ENCODE measurements at places on chromosomes 11 and 22. TPM values are rescaled to one million over a fixed set of nuclear protein-coding genes. Genes with fewer than 3 reads are reported as not detected.
A peak's percentile ranks its signal among the peaks of the same experiment; 100 is the strongest.

- DNase-seq = no peak
These were observed 17.1 kb upstream of the SYTL2 start for GRCh38 chr11:85827748-85828639.

DNA sequence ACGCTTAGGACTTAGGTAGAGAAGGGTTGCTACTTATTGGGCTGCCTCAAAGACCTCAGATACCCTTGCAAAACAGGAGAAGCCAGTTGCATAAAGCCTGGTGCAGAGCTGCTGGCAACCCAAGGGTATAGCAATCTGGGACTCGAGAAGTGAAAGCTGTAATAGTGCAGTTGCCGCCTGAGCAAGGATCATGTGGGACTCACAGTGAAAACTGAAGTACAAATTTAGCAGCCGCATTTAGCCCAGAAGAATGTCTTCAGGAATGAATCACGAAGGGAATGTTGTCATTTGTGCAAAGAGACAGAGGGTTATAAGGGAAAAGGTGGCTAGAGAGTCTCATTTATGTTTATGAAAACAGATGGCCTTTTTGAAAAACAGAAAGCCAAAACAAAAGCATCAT, 267.2 kb downstream of the TENM4 start:
- DNase-seq = no peak

ARAP1 gene
- 20.0 TPM for total RNA-seq

- no peak for DNase-seq
These were observed 585 bp upstream of the NADSYN1 start for GRCh38 chr11:71452199-71453036.

DNA sequence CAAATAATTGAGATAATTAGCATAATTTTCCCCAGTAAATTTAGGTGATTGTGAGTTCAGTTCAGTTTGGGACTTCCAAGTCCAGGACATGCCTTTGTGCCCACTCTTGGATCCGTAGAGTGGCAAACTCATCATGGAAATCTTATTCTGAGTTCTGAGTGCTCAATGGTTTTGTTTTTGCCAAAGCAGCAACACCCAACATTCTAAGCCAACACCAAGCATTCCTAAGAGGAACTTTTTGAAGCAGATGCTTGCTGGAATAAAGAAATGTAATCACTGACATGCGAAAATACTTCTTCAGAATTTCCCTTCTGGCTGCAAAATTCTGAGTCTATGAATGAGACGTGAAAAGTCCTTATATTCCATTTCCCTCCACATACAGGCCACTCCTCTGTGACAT, 10.4 kb downstream of the MMP27 start:
- no peak for DNase-seq

DNA sequence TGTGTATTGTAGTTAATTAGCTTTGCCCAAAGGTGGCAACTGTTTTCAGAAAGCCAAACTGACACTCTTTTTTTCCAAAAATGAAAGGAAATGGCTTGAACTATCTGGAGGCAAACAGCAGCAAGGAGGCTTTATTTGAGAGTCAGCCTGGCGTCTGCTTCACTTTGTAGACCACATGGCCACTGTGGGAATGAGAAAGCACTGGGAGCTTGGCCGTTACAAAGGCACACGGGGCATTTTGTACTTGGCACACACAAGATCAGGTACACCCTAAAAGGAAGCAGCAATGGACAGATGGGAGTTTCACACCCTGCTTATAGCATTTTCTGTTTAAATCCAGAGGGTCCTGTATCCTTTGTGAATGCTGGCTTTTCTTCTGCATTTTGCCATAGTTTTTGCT, 126.3 kb downstream of the MPPED2 start:
- no peak for DNase-seq

OR6T1 gene
- total RNA-seq = not detected

TSGA10IP gene
- total RNA-seq = not detected

C11orf97 gene
- total RNA-seq = not detected

DNA sequence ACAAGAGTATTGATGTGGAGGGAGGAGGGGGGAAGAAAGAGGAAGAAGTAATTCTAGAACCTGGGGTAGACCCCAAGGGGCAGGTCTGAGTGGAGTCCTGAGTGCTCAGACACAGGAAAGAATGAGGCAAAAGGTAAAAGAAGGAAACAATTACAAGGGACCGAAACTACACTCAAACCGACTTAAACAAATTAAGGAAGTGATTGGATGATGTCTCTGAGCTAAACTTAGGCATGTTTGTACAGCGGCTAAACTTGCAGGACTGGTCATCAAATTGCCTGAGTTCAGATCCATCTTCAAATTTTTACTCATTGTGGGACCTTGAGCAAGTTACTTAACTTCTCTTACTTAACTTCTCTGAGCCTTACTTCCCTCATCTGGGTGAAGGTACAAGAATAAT, 86.3 kb upstream of the LRRC55 start:
- no peak for DNase-seq

- DNase-seq = no peak
These were observed 2.9 kb upstream of the FOSL1 start for GRCh38 chr11:65903068-65903481.

- DNase-seq = peak; percentile 44
These were observed 35.2 kb downstream of the PPP2R1B start for GRCh38 chr11:111730871-111731591.

GRCh38 chr22:48797731-48798130, 1029.9 kb downstream of the BRD1 start:
- DNase-seq = no peak

- no peak for DNase-seq
These were observed 1280.6 kb upstream of the CNTN5 start for GRCh38 chr11:97739932-97740800.

- no peak for DNase-seq
These were observed 20.8 kb upstream of the PEX26 start for GRCh38 chr22:18056807-18057474.

RAG2 gene
- total RNA-seq = not detected

DNA sequence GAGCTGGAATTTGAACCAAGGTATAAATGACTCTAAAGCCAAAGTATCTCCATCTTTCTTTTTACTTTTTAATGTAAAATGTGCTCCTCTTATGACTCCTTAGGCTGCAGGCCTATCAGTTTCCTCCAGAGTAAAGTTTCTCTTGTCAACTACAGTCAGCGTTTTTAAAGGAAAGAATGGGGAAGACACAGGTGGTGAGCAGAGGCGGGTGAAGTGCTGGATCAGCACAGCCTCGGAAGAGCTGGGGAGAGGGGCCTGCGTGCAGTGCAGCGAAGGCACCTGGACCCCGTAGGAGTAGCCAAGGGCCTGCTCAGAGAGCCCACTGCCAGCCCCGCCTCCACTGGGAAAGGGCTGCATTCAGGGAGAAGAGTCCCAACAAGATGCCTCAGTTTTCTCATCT, 48.8 kb upstream of the ALX4 start:
- DNase-seq = no peak

GRCh38 chr11:6475936-6476335, 2.2 kb upstream of the TRIM3 start:
- DNase-seq = no peak

- peak; percentile 36 for DNase-seq
These were observed 154.9 kb downstream of the TRPC6 start for GRCh38 chr11:101428918-101429317.

- DNase-seq = no peak
These were observed 4.8 kb downstream of the PIM3 start for GRCh38 chr22:49965091-49966040.

GRCh38 chr11:75767228-75767572, 1.4 kb upstream of the DGAT2 start:
- no peak for DNase-seq

CELSR1 gene
- 7.0 TPM for total RNA-seq

TMEM135 gene
- total RNA-seq = 18.5 TPM

HBG2 gene
- total RNA-seq = not detected

OR52N4 gene
- not detected for total RNA-seq

DNA sequence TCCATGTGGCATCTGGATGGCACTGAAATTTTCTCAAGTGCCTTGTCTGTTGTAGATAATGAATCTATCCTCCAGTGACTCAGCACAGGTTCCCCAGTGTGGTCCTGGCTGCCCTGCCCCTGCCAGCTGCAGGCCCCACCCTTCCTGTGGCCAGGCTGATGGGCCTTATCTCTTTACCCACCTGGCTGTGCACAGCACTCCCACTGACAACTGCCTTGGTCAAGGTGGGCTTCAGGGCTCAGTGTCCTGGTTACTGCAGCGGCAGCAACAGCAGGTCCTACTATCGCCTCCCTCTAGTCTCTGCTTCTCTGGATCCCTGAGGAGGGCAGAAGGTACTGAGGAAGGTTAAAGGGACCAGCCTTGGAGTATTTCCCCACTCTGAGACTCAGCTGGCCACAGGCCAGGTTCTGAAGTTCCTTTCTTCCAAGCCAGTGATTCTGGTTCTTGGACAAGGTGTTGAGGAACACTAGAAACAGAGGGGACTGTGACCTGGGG, 3.1 kb downstream of the HMBS start:
- DNase-seq = no peak

DNA sequence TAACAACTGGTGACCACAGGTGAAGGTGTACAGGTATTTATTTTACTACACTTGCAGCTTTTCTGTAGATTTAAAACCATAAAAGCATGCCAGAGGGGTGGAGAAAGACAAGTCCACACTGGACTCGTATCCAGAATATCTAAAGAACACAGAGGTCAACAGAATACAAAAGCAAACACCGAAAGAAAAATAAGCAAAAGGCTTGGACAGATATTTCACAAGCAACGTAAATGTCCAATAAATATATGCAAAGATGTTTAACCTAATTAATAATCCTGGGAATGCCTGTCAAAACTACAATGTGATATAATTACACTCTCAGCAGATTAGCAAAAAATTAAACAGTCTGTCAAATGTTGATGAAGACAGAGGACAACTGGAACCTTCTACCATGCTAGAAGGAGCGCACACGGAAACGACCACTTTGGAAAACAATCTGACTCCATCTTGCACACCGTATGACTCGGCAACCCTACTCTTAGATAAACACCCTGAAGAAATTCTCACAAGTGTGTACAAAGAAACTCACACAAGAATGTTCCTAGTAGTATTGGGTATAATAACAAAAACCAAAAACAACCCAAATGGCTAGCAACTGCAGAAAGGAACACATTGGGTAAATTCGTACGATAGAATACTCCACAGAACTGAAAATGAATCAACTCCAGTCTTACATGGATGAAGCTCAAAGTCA, 27.2 kb downstream of the GNB1L start:
- DNase-seq = no peak

DNA sequence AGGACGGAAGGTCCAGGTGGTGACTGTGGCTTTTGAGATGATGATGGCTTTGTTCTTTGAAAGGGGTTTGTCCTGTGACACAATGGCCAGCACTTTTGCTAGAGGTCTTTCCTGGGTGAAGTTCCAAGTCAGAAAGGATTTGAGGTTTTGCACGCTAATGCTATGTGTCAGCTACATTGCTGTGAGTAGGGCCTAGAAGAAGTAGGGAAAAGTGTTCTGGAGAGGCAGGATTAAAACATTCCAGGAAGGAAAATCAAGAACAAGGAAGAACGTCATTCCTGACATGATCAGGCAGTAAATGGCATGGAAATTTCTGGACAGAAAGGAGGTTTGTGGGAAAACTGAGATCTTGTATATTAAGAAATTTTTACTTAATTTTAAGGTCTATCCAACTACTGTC, 290.7 kb downstream of the NTM start:
- no peak for DNase-seq

DNA sequence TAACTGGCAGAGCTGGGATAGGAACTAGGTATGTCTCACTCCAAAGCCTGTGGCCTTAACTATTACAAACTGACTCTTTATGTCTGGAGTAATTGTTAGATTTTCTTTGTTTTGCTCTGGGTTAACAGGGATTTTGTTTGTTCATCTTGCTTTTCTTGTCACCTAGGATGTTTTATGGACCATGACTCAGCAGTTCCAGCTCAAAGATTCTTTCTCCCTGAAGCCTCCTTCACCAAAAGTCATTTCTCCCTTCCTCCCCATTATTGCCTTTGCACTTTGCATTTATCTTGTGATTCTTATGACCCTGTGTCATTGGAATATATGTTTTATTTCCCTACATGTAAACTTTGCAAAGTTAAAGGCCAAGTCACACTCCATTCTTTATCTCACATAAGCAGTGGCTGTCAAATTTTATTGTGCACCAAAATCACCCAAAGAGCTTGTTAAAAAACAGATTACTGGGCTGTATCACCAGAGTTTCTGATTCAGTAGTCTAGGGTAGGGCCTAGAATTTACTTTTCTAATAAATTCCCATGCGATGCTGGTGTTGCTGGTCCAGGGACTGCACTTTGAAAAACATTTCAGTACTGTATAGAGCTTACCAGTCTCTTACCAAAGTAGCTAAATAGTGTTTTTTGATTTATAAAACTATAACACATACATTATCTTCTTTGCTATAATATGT, 327.7 kb downstream of the DLG2 start:
- DNase-seq = peak; percentile 28

GRCh38 chr11:74707182-74707581, 24.0 kb downstream of the CHRDL2 start:
- no peak for DNase-seq

IGSF9B gene
- 0.55 TPM for total RNA-seq

DNA sequence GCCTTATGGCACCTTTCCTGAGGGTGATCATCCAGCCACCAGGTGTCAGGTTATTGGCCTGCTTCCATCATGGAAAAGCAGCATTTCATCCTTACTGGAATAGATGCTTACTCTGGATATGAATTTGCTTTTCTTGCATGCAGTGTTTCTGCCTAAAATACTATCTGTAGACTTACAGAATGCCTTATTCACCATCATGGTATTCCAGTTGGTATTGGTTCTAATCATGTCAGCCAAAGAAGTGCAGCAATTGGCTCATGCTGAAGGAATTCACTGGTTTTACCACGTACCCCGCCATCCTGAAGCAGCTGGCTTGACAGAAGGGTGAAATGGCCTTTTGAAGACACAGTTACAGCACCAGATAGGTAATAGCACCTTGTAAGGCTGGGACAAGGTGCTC, 194.2 kb downstream of the AASDHPPT start:
- no peak for DNase-seq

ZBTB3 gene
- 4.1 TPM for total RNA-seq

DNA sequence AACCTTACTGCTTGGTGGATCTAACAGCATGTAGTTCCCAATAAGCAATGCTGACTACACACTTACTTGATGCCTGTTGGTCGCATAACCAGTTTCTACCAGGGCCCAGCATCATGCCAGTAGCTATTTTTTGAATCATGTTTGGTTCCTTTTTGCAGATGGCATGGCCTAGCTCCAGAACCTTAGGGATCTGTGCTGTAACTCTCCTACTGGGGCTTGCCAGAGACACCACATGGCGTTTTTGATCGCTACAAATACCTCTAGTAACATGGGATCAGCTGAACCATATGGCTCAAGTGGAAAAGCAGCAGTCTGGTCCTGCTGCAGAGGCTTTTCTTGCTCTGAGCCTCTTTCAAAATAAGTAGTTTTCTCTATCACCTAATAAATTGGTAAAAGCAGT, 654.6 kb upstream of the API5 start:
- no peak for DNase-seq

Data from NCI-H460 (cell line).